ENCODE measurements at places on chromosomes 6 and 20.

- DNase-seq = no peak
Measured at GRCh38 chr6:14645221-14645620, 527.6 kb downstream of the CD83 start.

- no peak for DNase-seq
Measured at GRCh38 chr6:142013875-142014495, 118.7 kb upstream of the GJE1 start.

GRCh38 chr6:71649915-71650314 lies 236.4 kb upstream of the RIMS1 start:
- no peak for DNase-seq

DNA sequence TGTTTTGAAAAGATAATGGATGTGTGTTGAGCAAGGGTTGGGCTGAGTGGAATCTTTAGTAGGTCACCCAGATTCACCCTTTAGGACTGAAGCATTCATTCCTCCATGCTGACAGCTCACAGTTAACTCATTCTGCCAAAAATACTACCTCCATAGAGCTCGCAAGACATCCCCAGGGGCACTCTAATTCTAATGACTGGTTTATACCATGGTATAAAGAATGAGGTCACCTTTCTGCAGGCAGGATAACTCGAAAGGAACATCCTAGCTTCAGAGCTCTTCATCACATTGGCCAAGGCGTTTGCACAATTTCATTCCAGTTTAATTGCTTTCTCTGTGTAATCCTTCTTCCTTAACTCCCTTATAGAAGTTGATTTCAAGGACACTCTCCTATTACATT lies 1257.2 kb upstream of the EYS start:
- no peak for DNase-seq

- no peak for DNase-seq
Measured at GRCh38 chr20:58514321-58515232, 622 bp downstream of the APCDD1L start.

- no peak for DNase-seq
Measured at GRCh38 chr6:101663100-101663499, 269.6 kb downstream of the GRIK2 start.

GRCh38 chr6:24759718-24760117 lies 15.0 kb upstream of the GMNN start:
- no peak for DNase-seq

- no peak for DNase-seq
Measured at GRCh38 chr6:85261271-85261670, 188.6 kb upstream of the NT5E start.

GRCh38 chr6:5729080-5729434 lies 277.7 kb downstream of the NRN1 start:
- no peak for DNase-seq

- DNase-seq = no peak
Measured at GRCh38 chr6:170108456-170108855, 182.4 kb downstream of the DLL1 start.

- no peak for DNase-seq
Measured at GRCh38 chr6:89258912-89259311, 41.8 kb upstream of the GABRR1 start.

- no peak for DNase-seq
Measured at GRCh38 chr6:72031471-72031870, 145.1 kb downstream of the RIMS1 start.

- no peak for DNase-seq
Measured at GRCh38 chr20:32159766-32160221, 47.7 kb downstream of the PLAGL2 start.

DNA sequence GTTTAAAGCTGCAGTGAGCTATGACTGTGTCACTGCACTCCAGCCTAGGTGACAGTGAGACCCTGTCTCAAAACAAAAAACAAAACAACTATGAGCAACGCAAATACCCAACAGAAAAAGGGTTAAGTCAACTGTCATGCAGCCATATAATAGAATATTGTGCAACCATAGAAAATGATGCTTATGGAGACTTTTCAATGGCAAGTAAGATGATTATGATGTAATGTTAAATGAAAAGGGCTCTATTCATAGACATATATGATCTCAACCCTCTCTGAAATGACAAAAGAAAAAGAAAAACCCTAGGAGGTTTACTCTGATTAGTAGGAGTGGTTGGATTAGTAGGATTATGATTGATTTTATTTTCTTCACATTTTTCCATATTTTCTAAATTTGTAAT lies 41.3 kb upstream of the TBC1D7 start:
- no peak for DNase-seq

DNA sequence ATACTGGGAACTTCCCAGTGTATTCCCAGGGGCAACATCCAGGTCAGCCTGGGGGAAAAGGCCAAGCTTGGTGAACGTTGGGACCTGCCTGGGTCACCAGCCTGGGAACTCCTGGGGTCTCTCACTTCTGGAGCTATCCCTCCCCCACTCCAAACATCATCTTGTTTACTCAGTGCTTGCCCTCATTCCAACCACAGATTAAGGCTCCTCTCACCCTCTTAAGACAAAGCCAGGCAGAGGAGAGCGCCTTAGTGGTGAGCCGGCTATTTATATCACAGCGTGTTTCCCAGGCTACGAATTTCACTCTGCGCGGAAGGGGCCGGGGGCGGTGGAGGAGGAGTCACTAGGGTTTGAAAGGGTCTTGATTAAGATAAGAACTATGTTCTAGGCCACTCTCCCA lies 12.1 kb downstream of the PRPH2 start:
- no peak for DNase-seq

DNA sequence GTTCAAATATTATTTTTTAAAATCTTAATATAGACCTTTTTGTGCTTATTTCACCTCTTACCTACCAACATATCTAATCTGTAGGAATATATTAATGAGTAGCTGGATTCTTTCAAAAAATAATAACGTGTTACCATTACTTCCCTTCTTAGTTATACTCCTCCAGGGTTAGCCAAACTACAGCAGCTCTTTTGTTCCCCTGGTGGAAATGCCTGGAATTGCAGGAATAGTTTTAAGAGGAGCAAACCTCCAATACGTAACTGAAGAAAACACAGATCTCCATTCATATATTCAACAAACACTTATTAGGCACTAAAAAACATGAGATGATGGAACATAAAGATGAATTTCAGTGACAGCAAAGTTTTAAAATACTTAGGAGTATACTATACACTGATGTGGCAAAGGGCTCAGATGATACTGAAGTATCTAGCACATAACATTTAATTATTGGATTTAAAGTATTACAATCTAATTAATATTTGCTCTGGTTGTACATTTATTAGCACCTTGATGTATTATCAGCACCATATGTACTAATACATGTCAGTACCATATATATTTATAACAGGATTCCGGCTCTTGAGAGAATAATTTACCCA lies 78.3 kb downstream of the TBX18 start:
- DNase-seq = no peak

- DNase-seq = no peak
Measured at GRCh38 chr6:113496166-113496565, 361.0 kb upstream of the MARCKS start.

GRCh38 chr6:39171489-39172376 lies 56.7 kb upstream of the SAYSD1 start:
- no peak for DNase-seq

DNA sequence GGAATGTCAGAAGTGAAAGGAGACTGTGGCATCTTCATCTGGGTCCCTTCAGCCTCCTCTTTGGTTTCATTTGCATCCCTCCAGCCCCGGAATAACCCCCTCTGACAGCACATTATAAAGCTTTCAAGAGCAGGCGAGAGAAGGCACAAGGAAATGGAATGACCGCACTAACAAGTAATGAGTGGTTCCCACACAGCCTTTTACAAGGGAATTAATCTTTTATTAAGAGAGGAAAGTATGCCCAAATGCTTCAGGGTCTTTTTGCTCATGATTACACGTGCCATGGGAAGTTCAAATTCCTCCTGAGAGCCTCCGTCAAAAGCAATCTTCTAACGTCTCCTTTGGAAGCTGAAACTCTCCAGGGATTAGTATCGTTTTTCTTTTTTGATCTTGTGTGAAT lies 347.0 kb downstream of the BTBD3 start:
- no peak for DNase-seq

DNA sequence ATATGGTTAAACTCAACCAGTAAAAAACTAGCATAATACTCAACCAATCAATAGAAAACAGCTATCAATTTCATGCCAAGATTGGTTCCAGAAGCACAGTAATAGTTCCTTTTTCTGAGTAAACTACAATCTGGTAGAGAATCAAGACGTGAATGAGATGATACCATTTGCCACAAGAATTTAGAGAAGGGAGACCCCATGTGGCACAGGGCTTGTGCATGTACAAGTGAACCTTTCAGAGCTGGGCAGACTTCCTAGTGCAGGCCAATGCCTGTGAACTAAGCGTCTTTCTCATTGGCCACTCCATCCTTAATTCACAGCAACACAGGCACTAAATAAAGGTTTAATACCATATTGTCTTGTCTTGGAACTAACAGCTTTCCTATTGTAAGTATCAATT lies 213.5 kb downstream of the RFPL4B start:
- no peak for DNase-seq
